ENCODE measurements at places on chromosomes 11 and 22.

DNA sequence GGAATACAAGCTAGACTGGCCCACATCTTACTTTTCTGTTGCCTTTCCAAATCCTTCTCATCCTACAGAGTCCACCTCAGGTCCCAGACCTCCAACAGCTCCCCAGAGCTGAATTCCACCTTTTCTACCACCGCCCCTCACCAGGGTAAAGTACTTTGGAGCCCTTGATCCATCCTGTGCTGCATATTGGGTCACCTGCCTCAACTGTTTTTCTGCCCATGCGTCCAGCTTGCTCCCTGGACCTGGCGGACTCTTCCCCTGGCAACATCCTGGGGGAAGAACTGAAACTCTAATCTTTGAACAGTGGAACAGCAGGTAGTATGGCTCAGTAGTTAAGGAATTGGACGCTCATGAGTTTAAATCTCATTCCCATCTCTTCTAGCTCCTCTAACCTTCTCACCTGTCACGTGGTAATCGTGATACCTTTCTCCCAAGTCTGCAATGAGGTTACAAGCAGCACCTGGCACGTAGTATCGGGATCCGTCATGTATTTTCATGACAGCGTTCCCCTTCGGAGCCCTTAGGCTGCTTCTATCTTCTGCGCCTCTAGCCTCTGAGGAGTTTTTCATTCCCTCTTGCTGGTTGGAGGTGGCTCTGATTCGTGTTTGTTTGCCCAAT is 98.1 kb downstream of the CEP164 start:
- no peak for DNase-seq

- no peak for DNase-seq
Observed at GRCh38 chr11:10731064-10731680, 19.9 kb upstream of the CTR9 start.

GRCh38 chr11:35178873-35179272 is 39.9 kb downstream of the CD44 start:
- peak; percentile 26 for DNase-seq

- DNase-seq: no peak
Observed at GRCh38 chr11:92897487-92897886, 72.0 kb upstream of the MTNR1B start.

DNA sequence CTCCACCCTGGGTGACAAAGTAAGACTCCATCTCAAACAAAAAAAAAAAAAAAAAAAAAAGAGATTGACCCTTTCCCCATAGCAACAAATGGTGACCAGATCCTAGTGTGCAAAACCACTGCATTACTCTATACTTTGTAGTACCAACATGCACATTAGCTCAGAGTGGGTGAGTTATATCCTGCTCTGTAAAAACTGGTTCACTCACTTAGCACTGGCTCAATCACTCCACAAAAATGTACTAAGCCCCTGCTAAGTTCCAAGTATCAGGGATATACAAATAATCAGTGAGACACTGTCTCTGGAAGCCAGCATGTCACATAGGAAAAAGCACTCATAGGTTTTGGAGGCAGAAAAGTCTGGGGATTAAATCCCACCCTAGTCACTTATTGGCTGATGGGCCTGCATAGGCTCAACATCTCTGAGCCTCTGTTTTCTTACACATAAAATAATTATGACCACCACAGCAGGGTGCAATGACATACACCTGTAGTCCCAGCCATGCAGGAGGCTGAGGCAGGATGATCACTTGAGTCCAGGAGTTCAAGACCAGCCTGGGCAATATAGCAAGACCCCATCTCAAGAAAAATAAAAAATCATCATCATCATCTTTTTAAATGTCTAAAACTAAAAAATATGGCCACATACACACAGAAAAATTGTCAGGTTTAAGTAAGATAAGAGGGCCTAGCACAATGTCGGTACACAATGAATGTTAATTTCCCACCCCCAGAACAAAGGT is 11.9 kb downstream of the FAM168A start:
- no peak for DNase-seq

DNA sequence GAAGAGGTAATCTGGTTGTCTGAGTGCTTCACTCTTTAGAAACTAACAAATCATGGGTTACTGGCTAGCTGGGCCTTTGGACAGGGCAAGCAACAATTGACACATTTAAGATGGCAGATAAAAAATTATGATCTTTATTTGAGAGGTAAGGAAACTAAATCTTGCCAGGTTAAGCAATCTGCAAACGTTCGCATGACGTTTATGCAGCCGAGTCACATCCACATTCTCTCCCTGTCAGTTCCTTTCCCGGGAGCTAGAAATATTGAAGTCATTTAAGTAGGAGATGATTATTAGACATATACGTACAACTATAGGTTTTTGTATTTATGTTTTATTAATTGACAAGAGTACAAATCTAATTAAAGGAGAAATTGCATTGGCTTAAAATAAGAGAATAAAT is 57.4 kb upstream of the RCN1 start:
- no peak for DNase-seq

DNA sequence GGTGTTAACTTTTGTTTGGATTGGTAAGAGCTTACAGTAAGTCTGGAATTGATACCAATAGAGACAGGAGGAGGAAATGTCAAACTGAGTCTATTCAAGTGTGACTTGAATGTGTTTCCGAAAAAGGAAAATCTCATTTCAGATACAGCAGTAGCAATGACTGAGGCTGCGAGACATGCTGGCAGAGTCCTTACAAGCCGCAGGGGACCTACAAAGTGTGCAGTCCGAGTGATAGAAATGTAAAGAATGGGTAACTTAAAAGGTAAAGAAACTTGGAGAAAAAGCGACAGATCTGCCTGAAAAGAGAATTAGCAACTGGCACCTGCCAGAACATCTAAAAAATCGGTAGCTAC is 444 bp downstream of the CWF19L2 start:
- no peak for DNase-seq

DNA sequence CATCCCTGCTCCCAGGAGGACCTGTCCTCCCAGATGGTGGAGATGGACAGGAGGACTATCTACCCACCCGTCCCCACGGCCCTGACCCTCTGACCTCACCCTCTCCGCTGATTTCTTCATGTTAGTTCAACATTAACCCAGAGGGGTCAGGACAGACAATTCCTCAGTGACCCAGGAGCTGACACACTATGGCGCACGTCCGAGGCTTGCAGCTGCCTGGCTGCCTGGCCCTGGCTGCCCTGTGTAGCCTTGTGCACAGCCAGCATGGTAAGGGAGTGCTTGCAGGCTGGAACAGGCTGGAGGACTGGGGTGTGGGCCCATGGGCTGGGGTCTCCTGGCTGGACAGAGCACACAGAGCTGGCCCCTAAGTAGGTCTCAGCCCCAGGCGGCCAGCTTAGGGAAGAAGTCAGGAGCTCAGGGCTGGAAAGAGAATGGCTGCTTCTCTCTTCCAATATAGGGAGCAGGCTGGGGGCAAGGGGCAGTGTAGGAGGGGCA is at the start of gene F2:
Gene F2, plus strand, starts transcription at position 166 of the 495 bp plus-strand sequence. Its CDS starts 23 bp downstream, at position 189.
- no peak for DNase-seq

GRCh38 chr11:79536155-79536917 is 95.5 kb upstream of the TENM4 start:
- no peak for DNase-seq

- DNase-seq: no peak
Observed at GRCh38 chr11:72621008-72621610, 53.1 kb downstream of the PDE2A start.

- DNase-seq: no peak
Observed at GRCh38 chr11:117417342-117417741, 89.7 kb downstream of the CEP164 start.

DNA sequence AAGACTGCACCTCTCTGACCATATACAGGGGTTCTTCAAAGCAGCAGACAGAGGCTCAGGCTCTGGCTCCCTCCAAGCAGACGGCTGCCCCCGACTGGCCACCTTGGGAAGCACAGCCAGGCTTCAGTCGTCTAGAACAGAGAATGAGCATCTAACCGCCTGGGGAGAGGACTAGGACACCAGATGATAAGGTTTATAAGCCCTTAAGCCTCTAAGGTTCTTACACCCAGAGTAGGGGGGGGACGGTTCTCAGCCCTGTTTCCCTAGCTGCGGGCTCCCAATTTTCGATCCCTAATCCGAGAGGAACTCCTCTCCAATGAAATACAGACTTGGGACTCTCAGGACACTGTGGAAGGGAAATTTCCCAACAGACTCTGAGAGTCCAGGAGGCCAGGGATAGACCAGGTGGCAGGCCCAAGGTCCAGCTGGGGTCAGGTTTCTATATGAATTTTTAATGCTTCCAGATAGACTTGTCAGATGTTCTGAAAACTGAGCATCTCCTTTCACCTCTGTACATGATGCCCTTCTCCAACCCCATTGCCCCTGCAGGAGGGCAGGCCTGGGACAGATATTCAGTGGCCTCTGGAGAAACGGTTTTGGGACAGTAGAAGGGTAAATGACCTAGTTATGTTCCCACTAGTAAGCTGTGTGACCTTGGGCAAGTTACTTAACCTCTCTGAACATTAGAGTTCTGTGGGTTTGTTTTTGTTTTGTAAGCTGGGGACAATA is 20.2 kb downstream of the RTN4RL2 start:
- peak; percentile 60 for DNase-seq

- peak; percentile 37 for DNase-seq
Observed at GRCh38 chr22:41746567-41747400, 47.5 kb downstream of the MEI1 start.

GRCh38 chr11:47611348-47611794 is 17.2 kb upstream of the C1QTNF4 start:
- no peak for DNase-seq

DNA sequence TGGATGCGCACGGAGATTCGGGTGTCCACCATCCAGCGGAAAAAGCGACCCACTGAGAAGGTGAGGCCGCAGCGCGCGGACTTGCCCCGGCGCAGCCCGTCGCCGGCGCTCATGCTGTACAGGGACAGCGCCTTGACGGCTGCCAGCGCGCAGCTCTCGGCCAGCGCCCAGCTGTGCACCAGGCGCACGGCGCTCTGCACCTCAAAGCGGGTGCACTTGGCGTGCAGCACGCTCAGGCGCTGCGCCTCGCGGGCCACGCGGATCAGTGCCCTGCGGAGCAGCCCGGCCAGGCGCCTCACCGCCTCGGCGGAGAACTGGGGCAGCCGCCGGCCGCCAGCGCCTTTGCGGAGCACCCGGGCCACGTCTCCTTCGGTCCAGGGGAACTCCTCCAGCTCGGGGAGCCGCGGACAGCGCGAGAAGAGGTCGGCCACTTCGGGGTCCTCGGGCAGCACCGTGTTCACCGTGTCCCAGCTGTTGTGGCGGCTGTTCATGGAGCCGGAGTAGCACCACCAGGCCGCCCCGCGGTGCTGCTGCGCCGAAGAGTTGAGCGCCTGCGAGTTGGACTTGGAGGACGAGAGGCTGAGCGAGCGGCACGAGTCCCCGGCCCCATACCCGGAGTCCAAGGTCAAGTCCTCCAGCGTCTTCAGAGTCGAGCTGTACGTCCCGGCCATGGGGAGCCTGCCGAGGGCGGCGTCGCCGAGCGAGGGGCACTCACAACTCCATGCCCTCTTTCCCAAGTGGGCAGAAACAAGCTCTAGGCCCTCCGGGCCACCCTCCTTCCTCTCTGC is 703 bp downstream of the ABTB2 start:
- peak; percentile 27 for DNase-seq

DNA sequence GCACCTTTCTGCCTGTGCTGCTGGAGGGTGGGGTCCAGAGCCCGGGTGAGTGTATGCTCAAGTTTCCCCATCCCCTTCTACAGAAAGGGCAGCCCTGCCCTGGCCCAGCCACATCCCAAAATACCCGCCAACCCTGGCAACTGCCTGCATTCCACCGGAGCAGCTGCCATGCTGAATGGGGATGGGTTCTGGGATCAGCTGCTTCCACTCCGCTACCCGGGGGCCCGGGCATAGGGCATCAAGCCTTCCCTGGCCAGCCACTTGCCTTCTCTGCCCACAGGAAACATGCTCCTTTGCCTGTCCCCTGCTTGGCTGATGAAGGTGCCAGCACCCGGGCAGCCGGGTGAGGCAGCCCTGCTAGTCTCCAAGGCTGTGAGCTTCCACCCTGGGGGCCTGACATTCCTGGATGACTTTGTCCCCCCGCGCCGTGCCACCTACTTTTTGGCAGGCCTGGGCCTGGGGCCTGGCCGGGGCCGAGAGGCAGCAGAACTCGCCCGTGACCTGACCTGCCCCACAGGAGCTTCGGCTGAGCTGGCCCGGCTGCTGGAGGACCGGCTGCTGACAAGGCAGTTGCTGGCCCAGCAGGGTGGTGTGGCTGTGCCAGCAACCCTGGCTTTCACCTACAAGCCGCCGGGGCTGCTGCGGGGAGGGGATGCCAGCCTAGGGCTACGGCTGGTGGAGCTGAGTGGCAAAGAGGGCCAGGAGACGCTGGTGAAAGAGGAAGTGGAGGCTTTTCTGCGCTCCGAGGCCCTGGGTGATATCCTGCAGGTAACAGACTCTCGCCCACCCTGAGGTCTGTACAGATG is 3.2 kb downstream of the CARNS1 start:
- DNase-seq: no peak

- DNase-seq: no peak
Observed at GRCh38 chr11:42661942-42662341, 649.9 kb upstream of the API5 start.

DNA sequence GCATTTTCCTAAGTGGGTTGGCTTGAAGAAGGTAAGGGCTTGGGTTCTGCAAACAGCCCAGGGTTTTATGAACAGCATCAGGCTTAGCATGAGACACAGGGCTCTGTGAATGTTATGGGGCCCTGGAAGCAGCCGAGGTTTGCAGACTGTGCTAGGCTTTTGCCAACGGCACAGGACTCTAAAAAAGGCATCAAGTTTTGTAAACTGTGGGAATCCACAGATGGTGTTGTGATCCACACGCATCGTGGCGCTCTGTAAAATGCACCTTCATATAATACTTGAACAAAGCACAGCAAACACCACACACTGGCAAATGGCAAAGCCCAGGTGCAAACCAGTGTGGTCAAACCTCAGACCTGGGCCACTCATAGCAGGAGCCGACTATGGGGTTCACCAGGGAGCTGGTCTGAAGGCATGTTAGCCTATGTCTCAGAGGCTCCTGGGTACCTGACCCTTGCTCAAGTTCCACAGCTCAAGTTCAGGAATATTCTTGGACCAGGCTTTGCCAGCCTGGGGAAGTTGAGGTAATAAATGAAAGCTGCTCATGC is 2.4 kb upstream of the SLCO2B1 start:
- DNase-seq: no peak

DNA sequence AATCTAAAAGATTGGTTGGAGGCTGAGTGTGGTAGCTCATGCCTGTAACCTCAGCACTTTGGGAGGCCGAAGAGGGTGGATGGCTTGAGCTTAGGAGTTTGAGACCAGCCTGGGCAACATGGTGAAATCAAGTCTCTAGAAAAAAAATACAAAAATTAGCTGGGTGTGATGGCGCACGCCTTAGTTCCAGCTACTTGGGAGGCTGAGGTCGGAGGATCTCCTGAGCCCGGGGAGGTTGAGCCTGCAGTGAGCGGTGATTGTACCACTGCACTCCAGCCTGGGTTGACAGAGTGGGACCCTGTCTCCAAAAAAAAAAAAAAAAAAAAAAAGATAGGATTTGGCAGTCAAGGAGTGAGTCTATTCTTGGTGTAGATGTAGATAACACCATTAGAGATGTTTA is 10.6 kb downstream of the FOLR1 start:
- no peak for DNase-seq

DNA sequence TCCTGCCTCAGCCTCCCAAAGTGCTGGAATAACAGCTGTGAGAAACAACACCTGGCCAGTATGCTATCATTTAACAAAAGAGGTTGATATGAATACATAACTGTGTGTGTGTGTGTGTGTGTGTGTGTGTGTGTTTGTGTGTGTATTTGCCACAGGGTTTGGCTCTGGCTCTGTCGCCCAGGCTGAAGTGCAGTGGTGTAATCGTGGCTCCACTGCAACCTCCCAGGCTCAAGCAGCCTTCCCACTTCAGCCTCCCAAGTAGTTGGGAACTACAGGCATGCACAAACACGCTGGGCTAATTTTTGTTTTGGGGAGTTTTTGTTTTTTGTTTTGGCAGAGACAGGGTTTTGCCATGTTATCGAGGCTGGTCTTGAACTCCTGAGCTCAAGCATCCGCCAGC is 4.7 kb downstream of the SPA17 start:
- no peak for DNase-seq

- DNase-seq: no peak
Observed at GRCh38 chr11:60786811-60787567, 1.9 kb downstream of the MS4A10 start.

Data from stimulated activated CD4-positive, alpha-beta T cell treated with anti-CD3 and anti-CD28 coated beads, Interleukin-2, amount 100 ng/mL, for 4 hours (primary cell).